ENCODE measurements at places on chromosomes 5 and 9.

- DNase-seq, result no peak
Observed at GRCh38 chr9:33750307-33750838, 45.0 kb upstream of the PRSS3 start.

DNA sequence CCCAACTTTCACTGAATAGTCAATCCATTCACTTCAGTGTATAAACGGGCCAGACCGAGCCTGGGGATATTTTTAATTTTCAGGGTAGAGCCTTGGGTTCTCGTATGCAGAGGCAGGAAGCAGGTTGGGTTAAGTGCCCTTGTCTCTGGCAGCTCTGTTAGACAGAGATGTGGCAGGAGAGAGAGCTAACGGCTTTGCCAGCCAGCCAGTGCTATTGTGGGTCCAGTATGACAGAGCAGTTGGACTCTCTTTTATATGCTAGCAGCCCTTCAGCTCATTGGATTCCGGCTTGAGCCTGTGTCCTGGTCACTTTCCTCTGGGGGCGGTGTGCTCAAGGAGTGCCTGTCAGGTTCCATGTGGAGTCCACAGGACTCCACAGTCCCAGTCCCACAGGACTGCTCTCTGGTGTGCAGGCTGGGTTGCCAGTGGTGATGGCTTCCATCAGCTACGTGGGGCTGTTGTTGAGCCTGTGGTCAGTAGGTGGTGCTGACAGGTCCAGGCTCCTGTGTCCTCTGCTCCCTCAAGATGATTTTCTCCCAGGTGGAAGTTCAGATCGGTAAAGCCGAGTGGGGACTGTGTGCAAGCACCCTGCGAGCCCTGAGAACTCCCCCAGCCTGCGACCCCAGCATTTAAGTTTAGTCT is 14.3 kb downstream of the CLTA start:
- DNase-seq, result no peak

DNA sequence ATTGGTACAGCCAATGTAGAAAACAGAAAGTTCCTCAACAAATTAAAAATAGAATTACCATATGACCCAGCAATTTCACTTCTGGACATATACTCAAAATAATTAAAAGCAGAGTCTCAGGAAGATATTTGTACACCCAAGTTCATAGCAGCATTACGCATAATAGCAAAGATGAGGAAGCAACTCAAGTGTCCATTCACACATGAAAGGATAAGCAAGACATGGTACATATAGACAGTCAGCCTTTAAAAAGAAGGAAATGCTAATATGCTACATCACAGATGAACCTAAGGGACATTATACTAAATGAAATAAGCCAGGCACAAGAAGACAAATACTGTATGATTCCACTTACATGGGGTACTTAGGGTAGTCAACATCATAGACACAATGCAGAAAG is 76.7 kb downstream of the ANXA2R start:
- no peak for DNase-seq

DNA sequence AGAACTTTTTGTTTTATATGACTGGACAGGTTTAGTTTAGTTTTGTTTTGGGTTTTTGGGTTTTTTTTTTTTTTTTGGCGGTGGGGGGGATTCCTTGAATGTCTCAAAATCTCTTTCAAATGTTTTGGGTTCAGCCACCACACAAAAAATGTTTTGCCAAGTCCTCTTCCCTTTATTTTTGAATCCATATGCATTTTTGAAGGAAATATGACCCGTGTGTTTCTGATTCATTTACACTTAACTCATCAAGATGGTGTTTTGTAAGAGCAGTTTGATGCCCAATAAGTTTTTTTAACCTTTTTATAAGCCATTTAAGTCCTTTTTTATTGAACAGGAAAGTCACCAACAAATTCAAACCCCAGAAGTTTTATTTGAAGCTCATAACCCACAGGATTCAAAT is 209.8 kb downstream of the CWC27 start:
- DNase-seq, result no peak

GRCh38 chr9:113368348-113368981 is 8.3 kb downstream of the HDHD3 start:
- no peak for DNase-seq

DNA sequence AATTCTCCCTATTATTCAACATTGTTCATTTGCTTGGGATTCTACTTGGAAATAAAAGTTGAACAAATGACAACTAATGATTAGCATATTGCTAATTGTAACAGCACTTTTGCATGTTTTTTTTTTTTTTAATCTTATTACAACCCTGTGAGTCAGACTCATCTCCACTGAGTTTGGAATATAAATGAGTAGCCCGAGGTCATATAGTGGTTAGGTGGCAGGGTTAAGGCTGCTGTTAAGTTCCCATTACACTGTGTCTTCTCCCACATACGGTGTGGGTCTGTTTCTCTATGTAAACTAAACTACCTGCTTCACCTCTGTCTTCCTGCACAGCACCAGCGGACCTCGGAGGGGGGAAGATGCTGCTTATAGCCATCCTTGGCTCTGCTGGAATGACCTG is 92.4 kb downstream of the EQTN start:
- DNase-seq, result no peak

- peak; percentile 56 for DNase-seq
Observed at GRCh38 chr5:7927466-7928375, 58.8 kb downstream of the MTRR start.

DNA sequence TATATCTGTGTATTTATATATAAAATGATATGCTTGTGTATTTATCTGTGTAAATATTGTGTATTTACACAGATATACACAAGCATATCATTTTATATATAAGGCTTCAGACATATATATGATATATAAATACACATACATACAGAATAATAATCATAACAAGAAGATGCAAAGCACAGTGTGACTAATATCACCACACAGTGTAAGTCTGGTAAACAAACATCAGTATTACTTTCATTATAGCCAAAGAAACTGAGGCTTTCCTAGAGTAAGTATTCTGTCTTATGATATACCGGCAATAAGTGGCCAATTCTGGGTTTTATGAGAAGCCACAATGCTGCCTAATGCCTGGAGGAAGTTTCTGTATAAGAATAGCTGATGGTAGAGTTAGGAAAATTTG is 29.9 kb upstream of the RAPGEF6 start:
- no peak for DNase-seq

- DNase-seq, result peak; percentile 38
Observed at GRCh38 chr5:35963381-35963843, 25.0 kb upstream of the CAPSL start.

GRCh38 chr9:90927496-90927895 is 125.9 kb downstream of the SYK start:
- no peak for DNase-seq

GRCh38 chr9:79492092-79493009 is 79.4 kb upstream of the TLE4 start:
- no peak for DNase-seq

DNA sequence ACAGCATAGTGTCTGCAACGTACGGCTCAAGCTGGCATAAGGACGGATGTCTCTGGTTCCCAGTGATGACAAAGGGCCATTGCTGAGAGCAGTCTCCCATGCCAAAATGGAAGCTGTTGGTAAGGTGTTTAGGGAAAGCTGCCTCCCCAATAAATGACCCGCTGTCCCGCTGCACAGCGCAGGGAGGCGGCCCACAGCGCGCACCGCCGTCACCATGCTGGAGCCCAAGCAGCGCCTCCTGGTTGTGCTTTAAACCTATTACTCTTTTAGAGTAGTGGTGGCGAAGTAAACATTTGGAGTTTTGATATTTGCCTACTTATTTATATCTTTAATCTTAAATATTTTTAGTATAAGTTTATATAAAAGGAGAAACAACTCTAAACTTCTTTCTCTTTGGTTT is 70.4 kb upstream of the C5orf63 start:
- no peak for DNase-seq

- no peak for DNase-seq
Observed at GRCh38 chr9:122287214-122287720, 22.6 kb downstream of the MRRF start.

DNA sequence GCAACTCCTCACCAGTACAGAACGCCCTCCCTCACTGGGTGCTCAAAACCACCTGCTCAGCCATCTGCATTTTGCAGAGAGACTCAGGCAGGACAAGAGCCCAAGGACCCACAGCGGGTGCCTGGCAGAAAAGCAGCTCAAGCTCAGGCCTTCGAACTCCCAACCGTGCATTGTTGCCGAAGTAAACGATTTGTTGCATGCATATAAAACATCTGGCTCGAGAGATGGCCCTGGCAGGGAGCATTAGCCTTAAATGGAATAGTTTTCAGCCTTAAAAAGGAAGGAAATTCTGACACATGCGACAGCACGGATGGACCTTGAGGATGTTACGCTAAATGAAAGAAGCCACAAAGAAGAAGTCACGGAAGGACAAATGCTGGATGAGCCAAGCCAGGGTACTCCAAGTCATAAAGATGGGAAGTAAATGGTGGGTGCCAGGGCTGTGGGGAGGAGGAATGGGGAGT is 160.4 kb upstream of the PHYKPL start:
- DNase-seq, result no peak

- DNase-seq, result no peak
Observed at GRCh38 chr9:111094433-111094924, 56.2 kb upstream of the LPAR1 start.

- DNase-seq, result no peak
Observed at GRCh38 chr5:53971551-53971950, 338.8 kb downstream of the ARL15 start.

DNA sequence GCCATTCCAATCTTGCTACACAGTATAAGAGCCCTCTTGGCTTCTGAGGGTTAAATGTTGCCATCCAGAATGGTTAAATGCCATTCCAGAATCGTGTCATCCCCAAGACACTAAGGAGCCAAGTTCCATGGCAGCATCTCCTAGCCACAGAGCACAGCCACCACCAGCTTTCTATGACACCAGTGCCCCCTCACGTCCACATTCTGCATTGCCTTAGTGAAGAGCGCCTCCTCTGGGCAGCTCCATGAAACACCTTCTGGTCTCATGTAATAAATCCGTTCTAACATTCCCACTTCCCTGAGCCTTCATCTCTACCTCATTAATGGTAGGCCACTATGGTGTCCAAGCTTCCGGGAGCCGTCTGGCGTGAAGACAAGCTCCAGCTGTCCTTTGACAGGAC is 12.4 kb downstream of the CBY3 start:
- peak; percentile 62 for DNase-seq

DNA sequence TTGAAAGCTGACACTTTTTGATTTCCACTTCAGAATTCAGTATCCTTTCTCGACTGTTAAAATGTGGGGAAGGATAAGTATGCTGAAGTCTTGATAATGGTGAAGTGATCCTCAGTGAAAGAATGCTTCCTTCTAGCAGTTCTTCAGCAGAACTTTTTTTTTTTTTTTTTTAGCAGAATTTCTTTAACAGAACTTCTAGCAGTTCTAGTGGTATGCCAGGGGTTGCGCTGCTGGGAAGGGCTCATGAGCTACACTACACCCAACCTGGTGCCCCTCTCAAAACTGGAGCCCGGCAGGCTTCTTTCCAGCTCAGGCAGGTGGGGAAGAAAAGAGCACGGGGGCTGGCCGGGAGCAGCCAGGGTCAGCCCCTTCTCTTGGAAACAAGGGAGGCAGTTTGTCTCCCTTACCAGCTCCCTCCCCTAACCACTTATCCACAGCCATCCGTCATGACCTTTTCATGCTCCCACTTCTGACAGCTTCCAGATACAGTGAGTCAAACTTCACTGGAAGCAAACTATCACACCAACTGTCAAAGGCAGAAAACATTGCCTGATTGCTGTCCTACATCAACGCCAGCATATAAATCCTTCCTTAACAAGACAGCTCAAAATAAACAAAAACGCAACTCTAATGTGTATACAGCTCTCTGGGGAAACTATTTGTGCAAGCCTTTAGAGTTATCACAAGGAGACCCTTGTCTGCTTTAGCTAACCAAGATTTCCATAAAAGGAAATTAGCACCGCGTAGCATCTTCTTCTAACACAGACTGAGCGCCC is 211.5 kb downstream of the GAPVD1 start:
- no peak for DNase-seq

- DNase-seq, result no peak
Observed at GRCh38 chr5:33180900-33181299, 259.9 kb upstream of the TARS1 start.

All from activated CD4-positive, alpha-beta T cell treated with anti-CD3 and anti-CD28 coated beads for 48 hours (primary cell).